ENCODE measurements at places on chromosomes 11 and 22.

GRCh38 chr22:46657655-46657953 is 37.4 kb downstream of the GRAMD4 start:
- DNase-seq, result no peak

DNA sequence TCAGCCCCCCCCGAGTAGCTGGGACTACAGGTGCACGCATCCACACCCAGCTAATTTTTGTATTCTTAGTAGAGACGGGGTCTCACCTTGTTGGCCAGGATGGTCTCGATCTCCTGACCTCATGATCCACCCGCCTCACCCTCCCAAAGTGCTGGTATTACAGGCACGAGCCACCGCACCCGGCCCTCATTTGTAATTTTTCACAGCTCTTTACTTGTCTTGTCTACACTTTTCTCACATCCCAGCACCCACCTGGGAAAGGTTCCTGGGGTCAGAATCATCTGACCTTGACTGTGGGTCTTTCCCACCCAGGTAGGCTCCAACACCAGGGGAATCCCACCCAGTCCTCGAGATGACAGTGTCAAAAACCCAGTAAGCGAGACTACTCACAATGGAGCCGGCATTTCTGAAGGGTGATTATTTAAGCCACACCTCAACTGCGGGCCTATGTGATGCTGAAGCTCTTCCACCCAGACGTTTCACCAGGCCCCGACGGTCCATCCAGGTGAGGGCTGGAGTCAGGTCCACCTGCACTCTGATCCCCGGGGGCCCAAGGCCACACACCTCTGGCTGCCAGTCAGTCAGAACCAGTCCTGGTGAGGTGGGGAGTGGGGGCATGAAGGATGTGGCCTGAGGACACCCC is 23.4 kb downstream of the CELSR1 start:
- peak; percentile 48 for DNase-seq

GRCh38 chr11:17585911-17586695 is 39.0 kb downstream of the OTOG start:
- no peak for DNase-seq

GRCh38 chr11:40280159-40281051 is 1179.0 kb downstream of the LRRC4C start:
- DNase-seq, result no peak

GRCh38 chr11:117437791-117438130 is 110.1 kb downstream of the CEP164 start:
- no peak for DNase-seq

DNA sequence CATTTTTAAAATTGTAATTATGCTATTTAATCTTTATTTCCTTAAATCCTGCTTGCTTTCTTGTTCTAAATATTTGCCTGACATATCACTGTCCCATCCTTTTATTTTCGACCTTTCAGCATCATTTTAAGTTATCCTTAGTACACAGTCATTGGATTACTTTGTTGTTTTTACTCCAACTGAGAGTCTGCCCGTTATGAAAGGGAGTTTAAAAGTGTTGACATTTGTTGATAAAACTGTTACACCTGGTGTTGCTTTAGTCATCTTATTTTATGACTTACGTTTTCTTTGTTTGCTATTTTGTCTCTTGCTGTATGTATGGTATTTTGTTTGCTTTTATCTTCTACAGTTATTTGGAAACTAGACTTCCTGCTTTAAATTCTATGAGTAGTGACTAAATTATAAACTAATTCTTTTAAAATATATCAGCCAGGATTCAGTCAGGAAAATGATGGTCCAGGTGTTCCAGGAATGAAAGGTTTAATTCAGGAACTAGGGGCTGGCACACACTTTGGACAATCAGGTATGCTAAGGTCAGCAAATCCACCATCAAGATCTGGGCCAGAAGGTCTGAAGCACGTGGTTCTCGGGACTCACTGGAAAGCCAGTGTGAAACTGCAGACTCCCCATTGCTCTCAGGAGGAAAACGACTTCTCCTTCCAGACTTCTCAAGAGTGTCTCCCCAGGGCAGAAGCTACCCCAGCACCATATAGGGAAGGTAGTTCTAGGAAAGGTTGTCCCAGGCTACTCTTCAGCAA is 86.0 kb downstream of the RASSF10 start:
- DNase-seq, result no peak

GRCh38 chr11:33013755-33014154 is 1.9 kb upstream of the DEPDC7 start:
- no peak for DNase-seq

DNA sequence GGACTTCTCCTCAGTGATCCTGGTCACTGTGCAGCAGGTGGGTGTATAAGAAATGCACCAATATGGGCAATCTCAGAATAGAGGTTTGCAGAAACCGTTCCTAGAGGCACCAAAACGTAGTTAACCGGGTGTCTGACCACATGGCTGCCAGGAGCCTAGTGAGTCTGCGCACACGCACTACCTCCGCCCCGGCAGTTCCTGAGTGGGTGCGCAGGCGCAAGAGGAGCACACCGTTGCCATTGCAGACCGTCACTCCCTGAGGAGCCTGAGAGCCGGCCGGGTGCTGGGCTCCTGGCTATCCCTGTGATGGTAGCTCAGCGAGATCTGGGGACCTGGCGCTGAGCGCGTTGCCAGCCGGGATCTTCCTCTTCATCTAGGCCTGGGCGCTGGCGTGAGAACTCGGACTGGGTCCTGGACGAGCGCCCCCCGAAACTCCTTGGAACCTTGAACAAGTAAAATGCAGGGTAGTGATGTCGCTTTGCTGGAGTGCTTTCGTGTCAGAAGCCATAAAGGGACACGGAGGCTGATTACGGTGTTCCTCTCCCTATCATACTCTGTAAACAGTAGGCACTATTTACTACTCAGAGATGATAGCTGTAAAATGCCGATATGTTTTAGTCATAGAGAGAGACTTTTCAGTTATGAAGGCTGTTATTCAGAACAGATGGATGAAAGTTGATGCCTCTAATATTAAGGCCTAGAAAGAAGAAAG is at the start of gene MS4A13:
Gene MS4A13 (plus strand): TSS at position 249 of the 712 bp plus-strand sequence. CDS start 2,692 bp downstream, outside the sequence.
- DNase-seq, result no peak

DNA sequence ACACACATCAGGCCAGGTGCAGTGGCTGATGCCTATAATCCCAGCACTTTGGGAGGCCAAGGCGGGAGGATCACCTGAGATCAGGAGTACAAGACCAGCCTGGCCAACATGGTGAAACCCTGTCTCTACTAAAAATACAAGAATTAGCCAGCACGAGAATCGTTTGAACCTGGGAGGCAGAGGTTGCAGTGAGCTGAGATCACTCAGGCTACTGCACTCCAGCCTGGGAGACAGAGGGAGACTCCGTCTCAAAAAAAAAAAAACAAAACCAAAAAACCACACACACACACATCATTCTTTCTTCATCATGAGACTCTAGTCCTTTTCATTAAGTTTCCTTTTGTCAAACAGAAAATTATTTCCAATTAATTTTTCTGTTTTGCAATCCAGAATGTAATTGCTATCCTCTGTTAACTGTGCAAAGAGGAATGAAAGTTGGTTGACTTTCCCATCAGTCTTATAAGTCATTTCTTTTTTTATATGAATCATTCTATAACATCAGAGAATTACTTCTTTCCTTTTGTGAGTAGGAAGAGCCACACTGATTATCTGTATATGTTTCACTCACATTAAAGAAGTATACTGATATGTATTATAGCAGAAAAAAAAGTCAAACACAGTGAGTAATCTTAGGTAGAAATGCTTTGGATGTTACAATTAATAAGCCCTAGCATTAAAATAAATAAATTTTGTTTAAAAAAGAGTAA is 52.2 kb downstream of the HORMAD2 start:
- no peak for DNase-seq

GRCh38 chr11:129248618-129249017 is 56.5 kb upstream of the ARHGAP32 start:
- DNase-seq, result no peak

DNA sequence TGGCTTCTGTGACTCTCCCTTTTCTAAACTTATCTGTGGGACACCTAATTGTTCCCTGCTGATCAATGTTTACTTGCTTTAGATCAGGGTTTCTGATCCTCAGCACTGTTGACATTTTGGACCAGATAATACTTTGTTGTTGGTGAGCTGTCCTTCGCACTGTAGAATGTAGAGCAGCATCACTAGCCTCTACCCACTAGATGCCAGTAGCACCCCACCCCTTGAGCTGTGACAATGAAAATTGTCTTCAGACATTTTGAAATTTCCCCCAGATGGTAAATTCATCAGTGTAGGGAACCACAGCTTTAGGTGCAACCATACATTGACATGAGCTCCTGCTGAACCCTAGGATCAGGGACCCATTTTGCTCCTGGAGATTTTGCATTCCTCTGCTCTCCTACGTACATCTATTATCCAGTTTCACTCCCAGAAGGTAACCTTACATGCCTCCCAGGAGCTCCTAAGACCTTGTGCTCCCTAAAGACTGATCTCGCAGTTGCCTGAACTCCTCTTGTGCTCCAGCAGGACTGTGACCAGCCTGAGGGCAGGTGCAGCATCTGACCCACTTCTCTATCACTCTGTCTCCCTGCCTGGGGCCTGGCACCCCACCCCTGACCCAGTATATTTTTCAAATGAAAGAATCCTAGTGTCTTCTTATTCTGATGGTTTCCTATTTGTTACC is 107.8 kb downstream of the FAR1 start:
- DNase-seq, result no peak

DNA sequence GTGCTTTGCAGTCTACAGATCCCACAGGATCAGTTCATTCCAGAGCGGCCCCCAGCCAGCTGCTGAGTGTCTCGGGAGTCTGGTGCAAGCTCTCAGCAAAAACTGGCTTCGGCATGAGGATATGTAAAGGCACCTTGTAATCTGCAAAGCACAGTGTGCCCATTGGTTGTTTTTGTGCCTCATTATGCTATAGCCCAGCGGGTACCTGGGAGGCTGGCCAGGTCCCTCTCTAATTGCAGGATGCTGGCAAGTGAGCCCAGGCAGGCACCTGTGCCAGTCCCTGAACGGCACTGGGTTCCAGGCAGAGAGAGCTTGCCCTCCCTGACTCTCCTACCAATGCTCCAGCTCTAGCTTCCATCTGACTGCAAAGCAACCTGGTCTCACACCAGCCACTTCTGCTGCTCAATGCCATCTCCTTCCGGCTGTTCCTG is 128.7 kb downstream of the DSCAML1 start:
- DNase-seq, result no peak

DNA sequence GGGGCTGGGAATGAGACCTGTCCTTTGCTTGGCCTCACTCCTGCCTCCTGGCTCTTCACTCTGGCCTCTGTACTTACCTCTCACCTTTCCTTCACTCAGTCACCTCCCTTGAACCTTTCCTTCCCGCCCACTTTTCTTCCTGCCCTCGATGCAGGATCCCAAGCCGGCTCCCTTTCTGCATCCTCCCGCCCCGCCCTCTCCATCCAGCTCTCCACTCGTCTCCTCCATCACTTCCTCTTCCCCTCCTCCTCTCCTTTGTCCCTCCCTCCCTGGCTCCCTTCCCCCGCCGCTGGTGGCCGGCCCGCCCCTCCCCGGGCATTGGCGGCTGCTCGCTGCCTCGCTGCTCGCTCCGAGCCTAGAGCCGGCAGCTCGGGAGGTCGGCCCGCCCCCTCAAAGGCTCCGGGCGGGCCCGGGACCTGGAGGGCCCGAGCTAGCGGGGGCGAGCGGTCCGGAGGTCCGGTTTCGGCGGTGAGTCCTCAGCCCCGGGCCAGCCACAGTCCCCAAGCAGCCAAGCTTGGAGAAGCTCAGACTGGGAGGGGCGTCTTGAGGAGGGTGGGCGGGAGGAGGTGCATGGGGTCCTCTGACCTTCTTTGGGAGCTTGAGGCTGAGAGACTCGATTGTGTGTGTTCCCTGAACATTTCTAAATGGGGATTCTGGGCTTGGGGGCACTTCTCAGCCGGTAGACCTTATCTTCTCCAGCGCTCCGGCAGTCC is 13.8 kb downstream of the PHLDB1 start:
- no peak for DNase-seq

DNA sequence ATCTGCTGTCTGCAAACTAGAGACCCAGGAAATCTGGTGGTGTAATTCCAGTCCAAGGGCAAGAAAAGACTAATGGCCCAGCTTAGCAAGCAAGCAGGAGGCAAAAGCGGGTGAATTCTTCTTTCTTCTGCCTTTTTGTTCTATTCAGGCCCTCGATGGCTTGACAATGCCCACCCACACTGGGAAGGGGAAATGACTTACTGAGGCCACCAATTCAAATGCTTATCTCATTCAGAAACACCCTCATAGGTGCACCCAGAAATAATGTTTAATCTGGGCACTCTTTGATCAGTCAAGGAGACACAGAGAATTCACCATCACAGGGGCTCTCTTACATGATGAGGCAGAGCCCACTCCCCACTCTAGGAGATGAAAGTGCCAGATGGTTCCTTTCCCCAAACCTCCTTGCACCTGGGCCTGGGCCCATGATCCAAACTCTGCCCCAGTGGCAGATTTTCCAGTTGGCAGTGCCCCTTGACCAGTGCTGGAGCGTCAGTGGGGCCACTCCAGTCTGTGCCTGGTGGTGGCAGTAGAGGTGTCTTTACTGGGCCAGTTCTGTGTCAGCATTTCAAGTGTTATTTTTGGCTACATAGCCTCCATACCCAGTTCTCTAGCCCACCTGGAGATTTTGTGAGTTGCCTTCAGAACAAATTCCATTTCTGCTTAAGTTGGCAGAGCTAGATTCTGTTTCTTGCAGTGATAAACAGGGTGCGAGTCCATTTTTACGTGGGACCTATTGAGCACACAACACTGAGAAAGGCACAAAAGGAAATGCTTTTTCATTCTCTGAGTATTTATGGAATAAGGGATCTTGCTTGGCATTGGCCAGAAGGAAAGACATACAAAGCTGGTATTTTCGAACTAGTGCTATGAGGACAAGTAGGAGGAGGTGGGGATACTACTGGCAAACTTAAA is 7.5 kb downstream of the ELMOD1 start:
- DNase-seq, result peak; percentile 3

DNA sequence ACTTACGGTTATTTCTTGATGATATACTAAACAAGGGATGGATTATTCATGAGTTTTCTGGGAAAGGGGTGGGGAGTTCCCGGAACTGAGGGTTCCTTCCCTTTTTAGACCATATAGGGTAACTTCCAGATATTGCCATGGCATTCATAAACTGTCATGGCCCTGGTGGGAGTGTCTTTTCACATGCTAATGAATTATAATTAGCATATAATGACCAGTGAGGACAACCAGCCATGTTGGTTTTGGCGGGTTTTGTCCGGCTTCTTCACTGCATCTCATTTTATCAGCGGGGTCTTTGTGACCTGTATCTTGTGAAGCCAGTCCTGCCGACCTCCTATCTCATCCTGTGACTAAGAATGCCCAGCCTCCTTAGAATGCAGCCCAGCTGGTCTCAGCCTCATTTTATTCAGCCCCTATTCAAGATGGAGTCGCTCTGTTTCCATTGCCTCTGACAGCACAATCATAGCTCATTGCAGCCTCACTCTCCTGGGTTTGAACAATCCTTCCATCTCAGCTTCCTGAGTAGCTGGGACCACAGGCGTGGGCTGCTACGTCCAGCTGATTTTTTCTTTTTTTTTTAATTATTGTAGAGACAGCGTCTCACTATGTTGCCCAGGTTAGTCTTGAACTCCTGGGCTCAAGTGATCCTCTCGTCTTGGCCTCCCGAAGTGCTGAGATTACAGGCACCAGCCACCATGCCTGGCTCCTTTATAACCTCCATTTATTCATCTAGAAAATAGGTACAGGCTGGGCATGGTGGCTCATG is 52.6 kb upstream of the EMID1 start:
- DNase-seq, result no peak
